ENCODE measurements at places on chromosomes 7 and 10. TPM values are rescaled to one million over a fixed set of nuclear protein-coding genes. Genes with fewer than 3 reads are reported as not detected.

Gene WEE2
- total RNA-seq = not detected

Gene GNB2
- 77.1 TPM for total RNA-seq

- DNase-seq = no peak
These were observed 7.0 kb upstream of the PVRIG start for GRCh38 chr7:100212631-100213286.

DNA sequence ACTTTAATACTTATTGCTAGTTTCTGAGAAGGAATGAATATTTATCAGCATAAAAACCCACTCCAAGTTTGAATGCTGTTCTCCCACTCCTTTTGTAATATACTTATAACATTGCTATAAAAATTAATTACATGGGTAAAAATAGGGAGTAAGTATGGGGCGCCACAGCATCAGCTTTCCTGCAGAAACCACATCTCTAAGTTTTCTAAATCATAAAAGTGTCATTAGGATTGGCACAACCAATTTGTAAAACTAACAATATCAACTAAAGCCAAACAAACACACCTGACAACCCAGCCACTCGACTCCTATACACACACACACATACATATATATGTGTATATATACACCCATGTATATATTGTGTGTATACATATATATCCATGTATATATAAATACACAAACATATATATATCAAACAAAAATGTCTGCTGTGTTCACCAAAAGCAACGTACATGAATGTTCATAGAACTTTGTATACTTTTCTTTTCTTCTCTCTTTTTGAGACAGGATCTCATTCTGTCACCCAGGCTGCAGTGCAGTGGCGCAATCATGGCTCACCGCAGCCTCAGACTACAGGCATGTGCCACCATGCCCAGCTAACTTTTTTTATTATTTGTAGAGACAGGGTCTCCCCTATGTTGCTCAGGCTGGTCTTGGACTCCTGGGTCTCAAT, 14.8 kb upstream of the LRRC17 start:
- no peak for DNase-seq

GRCh38 chr7:2932402-2933251, 88.5 kb upstream of the GNA12 start:
- DNase-seq = no peak

- no peak for DNase-seq
These were observed 127.6 kb downstream of the TNS3 start for GRCh38 chr7:47454069-47454973.

GRCh38 chr10:7872041-7872442, 53.7 kb downstream of the TAF3 start:
- DNase-seq = peak; percentile 10

GRCh38 chr10:45379891-45380540, 6.0 kb downstream of the ALOX5 start:
- DNase-seq = no peak
